SJCRH30 (cell line): ENCODE measurements at places on chromosomes 2 and 18.

DNA sequence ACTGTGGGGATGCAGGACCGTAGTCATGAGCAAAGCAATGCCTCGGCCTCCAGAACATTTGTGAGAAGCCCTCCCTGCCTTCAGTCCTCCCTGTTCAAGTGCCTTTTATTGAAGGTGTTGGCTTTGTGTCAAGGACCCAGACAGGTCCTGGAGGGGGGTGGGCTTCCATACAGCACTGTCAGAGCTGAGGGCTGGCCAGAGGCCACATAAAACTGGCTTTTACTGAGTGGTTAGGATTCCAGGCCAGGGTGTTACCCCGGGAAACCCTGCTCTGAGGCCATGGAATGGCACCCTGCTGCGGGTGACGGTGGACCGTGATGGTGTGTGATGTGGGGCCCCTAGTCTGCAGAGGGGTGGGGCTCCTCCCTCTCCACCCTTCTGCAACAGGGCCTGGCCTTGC is 41.6 kb downstream of the TOGARAM2 start:
- no peak for DNase-seq

GRCh38 chr2:88874063-88874657 is 182.7 kb downstream of the RPIA start:
- peak; percentile 34 for DNase-seq

DNA sequence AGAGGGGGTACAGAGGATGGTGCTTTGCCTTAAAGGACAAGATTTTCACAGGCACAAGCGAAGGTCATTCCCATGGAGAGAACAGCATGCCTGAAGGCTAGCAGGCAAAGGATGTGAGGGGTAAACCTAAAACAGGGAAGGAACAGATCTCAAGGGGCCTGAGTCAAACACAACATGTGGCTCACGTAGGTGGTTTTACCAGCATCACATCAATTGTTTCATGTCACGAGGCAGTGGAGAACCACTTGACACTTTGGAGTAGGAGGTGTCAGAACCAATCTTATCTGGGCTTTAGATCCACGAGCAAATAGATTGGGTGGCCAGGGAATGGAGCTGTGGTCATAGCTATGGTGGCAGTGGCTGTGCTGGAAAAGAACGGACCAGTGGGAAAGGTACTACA is 8.4 kb downstream of the COX5B start:
- DNase-seq = no peak

GRCh38 chr2:8544786-8545694 is 136.8 kb upstream of the ID2 start:
- DNase-seq = peak; percentile 86

GRCh38 chr2:28173377-28173776 is 219.3 kb upstream of the FOSL2 start:
- DNase-seq = no peak

DNA sequence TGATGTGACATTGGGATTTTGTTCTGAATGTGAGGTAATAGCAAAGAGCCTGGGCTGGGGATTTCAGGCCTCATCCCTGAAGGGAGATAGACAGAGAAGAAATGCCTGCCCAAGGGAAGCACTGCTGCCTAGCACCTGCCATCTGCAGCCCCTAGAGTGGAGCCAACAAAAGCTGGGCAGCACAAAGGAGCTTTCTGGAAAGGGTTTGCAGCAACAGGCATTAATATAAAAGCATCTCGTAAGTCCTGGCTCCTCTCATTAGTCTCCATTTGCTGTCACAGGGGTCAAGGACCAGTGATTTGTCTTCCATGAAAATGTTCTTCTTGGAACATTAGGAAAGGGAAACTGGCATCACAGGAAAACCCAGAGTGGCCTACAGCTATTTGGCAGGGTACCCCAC is 157.2 kb upstream of the SLC14A2 start:
- no peak for DNase-seq

- no peak for DNase-seq
These were observed 228.9 kb downstream of the BCL11A start for GRCh38 chr2:60324536-60324935.

- no peak for DNase-seq
These were observed 452.4 kb upstream of the RGPD4 start for GRCh38 chr2:107374249-107374648.

DNA sequence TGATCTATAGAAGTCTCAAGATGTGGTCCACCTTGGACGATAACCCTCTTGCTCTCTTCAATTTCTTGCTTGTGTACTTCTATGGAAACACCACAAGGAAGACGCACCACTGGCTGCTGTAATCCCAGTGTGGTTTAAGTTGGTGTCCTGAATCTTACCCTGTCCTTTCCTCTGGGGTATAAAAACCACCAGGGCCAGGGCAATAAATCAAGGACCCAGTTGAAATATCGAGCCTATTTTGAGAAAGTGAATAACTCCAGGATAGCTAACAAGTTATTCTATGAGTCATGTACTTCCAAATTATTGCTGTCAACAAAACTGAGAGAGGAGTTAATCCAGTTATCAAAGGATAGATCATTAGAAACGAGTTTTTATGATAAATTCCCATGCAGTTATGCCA is 137.0 kb downstream of the RND3 start:
- no peak for DNase-seq
